ENCODE measurements at places on chromosomes 1 and 21.

GRCh38 chr1:237013608-237014007, 9.4 kb upstream of the MT1HL1 start:
- DNase-seq = no peak

DNA sequence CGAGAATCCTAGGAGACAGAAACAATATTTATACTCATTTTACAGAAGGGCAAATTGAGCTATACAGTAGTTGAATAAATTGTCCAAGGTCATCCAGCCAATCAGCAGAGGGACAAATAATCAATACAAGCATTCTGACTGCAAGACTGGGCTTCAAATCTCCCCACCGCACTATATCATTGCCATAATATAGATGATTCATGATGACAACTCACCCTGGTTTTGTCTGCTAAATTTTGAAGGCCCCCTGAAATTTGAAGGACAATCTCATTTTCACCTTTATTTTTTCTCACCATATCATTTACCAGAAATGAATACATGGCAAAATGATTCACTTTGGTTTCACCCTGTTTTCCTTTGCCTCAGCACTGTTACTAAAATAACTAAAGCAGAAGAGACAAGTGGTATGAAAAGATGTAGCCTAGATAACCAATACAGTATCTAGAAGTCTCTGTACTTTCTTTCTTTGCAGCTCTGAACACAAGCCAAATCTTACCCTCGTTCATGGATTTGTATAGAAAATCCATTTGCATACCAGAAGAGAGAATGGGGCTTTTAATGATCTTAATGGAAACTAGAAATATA, 292.5 kb downstream of the TTLL7 start:
- no peak for DNase-seq

DNA sequence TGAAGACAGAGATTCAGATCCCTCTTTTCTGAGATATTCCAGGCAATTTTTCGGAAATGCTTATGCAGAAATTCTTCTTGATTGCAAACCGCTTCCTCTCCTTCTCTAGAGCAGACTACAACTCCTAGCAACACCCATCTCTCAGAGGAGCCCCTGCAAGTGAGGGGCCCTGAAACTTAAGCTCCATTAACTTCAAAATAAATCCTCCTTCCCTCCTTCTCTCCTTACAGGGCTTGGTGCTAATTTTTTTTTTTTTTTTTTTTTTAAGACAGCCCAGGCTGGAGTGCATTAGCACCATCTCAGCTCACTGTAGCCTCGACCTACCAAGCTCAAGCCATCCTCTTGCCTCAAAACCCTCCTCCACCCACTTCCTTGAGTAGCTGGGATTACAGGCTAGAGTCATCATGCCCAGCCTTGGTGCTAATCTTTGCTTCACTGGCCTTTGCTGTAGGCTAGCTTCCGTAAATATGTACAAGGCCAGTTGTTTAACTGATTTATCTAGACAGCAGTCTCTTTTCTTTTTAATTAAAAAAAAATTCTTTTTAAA, 30.2 kb upstream of the SFPQ start:
- DNase-seq = no peak

GRCh38 chr1:182965096-182965495, 12.1 kb upstream of the SHCBP1L start:
- DNase-seq = no peak

GRCh38 chr1:221394011-221394544, 347.8 kb downstream of the DUSP10 start:
- no peak for DNase-seq

DNA sequence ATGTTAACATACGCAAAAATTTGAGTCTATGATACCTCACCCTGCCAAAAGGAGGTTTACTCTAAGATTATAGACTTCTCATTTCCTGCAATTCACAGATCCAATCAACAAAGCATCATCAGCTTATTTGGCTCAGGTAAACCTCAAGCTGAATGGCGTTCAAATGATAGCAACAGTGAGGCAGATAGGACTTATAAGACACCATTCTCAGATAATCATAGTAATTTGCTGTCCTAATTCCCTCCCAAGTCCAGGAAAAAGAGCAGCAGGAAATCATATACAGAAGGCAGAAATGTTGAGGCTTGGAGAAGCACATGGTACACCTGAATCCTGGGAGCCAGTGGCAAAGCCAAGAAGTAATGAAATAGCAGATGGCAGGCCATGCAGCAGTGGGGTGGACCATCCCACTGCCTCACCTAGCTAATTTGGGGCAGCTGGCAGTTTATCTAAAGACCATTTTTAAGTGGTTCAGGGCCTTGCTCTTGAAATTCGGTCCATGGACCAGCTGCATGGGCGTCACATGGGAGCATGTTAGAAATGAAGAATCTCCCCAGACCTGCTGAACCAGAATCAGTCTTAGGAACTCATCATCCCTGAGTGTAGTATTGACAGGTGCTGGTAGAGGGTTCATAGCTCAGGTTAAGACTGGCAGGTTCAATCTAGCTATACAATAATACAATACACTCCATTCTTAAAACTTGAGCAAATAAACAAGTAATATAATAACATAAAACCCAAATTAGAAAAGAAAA, 57.7 kb downstream of the ASTN1 start:
- no peak for DNase-seq

GRCh38 chr1:1990222-1990621, 13.4 kb downstream of the CFAP74 start:
- DNase-seq = peak; percentile 52

GRCh38 chr1:151267760-151268159, 13.2 kb downstream of the PSMD4 start:
- no peak for DNase-seq

DNA sequence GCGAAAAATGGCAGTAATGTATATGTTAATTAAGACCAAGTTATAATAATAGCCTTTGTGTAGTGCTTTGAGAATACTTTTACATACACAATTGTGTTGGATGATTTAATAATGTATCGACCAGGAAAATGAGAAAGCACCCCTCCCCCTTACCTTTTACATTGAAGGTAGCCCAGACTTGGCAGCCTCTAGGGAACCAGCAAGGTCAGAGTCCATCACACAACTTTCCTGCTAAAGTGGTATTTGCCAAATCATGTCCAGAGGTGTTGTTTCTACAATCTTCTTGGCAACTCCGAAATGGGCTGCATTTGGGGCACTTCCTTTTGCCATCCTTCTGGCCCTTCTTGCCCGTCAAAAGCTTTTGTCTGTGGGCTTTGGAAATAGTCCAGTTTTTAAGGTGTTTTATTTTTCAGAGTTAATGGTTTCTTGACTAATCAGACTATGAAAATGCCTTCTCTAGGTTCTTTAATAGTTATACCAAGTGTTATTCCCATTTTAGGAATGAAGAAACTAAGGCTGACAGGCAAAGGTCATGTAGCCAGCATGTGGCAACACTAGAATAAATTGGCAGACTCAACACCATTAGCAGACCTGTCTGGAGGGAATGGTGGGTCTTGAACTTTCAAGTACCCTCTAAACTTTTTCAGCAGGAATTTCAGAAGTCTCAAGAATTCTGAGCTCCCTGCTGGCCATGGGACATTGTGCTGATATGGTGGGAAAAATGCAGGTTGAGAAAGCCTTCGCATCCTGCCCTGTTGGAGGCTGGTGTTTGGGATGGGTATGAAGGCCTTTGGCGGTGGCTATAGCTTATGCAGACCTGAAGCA, 6.8 kb downstream of the ATP1A1 start:
- DNase-seq = no peak

DNA sequence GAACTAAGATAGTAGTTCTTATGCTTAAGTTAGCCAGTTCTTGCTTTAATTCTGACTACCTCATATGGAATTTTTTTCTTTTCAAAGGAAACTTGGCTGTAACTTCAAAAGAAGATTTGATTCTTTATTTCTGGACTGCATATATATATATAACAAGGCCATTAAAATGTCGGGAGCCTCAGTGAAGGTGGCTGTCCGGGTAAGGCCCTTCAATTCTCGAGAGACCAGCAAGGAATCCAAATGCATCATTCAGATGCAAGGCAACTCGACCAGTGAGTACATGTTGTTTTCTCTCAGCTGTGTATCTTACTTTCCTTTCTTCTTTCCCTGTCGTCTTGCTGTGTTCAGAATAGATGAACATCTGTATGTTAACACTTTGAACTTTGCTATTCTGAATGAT, 21.8 kb downstream of the KIF1B start:
- no peak for DNase-seq

DNA sequence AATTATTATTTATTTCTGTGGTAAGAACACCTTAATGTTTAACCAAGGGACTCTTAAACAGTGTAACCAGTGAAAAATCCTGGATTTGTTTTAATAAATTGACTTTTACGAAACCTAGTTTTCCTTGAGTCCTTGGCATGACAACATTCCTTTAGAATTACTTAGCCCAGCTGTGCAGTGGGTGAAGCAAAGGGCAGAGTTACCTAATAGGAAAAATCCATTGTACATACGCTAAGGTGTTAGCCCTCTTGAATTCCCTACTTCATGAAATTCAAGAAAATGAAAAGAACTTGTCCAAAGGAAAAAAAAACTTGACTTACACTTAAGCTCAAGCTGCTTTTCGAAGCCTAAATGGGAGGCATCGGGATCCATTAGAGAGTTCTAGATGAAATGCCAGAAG, 852.0 kb upstream of the ADAMTS5 start:
- no peak for DNase-seq

DNA sequence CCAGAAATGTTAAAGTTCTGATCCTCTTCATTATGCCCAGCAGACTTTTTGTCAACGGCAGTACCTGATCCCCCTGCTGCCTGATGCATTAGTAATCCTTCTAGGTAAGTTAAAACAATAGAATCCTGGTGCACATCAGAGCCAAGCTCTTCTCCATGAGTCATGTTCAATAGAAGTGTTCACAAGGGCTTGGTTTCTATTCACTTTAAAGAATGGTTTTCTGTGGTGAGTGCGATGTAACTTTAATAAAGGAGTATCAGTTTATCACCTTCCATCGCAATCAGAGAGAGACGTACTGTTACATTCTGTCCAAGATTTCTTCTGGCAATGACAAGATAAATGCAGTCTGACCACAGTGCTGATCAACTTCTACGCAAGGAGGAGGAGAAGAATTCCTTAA, 96.8 kb downstream of the NRIP1 start:
- DNase-seq = no peak

- no peak for DNase-seq
Measured at GRCh38 chr1:160095382-160096105, 2.9 kb downstream of the IGSF8 start.

DNA sequence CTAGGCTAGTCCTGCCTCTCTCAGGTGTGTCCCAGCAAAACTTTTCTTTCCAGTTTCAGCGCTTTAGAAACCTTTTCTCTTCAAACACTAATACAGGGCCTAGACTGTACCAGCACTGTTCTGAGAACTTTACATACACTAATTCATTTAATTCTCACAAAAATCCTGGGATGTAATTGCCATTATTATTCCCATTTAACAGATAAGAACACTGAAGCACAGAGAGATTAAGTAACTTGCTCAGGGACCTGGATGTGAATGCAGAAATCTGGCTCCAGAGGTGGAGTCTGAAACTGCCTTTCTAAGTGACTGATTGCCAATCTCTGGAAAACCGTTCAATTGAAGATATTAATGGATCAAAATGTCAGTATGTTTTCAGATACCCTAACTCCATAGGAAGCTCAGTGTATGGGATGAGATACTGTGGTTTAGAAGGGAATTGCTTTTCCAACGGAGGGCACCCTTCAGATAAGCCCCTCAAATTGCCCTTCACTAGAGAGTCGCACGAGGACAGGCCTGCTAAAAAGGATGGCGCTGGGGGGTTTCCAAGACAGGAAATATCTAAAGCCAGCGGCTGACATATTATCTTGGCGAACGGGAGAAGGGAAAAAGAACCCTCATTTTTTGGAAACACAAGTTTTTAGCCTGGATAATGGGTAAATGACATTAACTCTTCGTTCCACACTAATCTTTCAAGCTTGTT, 698 bp upstream of the UCK2 start:
- DNase-seq = no peak

GRCh38 chr1:176559878-176560277, 96.9 kb downstream of the PAPPA2 start:
- DNase-seq = peak; percentile 60

DNA sequence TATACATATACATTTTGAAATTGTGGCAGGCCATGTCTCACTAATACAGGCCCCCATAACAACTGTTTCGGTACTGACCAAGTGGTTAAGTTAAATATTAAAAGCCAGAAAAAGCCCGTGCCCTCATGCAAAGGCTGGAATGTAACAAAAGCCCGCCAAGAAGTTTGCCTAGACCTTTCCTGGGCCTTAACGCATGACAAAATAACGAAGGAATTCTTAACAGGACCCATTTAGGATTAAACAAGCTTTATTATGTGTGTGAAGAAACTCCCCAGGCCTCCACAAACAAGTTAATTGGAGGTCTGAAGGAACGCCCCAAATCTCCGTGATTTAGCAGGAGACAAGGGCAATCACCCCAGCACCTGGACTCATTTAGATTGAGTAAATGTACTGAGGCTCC, 42.4 kb downstream of the TNFSF4 start:
- no peak for DNase-seq

GRCh38 chr1:194267021-194267420, 1080.6 kb upstream of the B3GALT2 start:
- no peak for DNase-seq

DNA sequence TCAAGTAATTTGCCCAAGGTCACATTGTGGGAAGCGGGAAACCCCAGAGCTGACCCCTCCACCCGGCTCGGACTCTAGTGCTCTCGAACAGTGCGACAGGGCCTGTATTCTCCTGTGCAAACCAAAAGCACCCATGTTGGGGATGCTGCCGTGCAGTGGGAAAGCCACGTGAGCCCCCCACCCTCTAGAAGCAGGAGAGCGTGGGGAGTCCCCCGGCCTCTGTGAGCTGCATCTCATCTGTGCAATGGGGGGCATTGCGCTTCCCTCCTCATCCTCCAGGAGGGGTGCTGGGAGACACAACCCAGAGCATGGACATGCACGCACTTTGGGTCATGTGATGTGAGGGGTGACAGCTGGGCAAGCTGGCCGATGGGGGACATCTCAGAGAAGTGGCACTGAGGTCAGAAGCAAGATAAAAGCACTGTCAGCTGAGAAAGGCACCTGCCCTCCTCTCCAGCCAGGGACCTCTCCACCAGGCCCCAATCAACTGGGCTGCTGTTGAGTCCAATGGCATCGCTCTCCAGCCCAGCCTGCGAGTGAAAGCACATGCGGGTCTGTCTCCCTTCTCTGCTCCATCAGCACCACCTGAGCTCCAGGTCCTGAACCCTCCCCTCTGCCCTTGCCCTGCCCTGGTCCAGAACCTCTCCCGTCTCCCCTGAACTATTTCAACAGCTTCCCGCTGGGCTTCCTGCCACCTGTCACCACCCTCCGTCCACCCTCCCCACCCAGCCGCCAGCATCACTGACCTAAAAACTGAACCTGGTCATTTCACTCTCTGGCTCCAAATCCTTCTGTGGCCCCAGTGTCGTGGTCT, 76.4 kb upstream of the IFFO2 start:
- no peak for DNase-seq

- DNase-seq = peak; percentile 27
Measured at GRCh38 chr1:53195246-53196016, 1.2 kb upstream of the CPT2 start.

- no peak for DNase-seq
Measured at GRCh38 chr21:44356636-44357035, 3.2 kb downstream of the TRPM2 start.
